T-helper 1 cell (primary cell): ENCODE measurements at places on chromosomes 6 and 20.

GRCh38 chr20:36439040-36439730 is 102.1 kb upstream of the MYL9 start:
- peak; percentile 23 for DNase-seq

- no peak for DNase-seq
These were observed 68.5 kb downstream of the ELOVL5 start for GRCh38 chr6:53280207-53280606.

DNA sequence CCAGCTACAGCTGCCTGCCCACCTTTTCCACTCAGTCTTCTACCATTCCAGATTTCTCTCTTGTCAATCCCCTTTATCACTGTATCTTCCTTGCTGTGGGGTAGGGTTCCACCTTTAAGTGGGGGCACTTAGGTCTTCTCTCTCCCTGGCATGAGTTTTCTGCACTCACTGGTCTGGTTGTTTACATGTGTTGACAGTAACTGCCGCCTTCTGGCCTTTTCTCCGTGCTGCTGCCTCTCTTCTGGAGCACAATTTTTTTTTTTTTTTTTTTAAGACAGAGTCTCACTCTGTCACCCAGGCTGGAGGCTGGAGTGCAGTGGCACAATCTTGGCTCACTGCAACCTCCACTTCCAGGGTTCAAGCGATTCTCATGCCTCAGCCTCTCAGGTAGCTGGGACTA is 12.0 kb downstream of the RNF114 start:
- DNase-seq = no peak

- DNase-seq = no peak
These were observed 658.6 kb upstream of the ADGRB3 start for GRCh38 chr6:67976486-67976885.

- DNase-seq = no peak
These were observed 147.8 kb downstream of the BACH2 start for GRCh38 chr6:90148867-90149266.

DNA sequence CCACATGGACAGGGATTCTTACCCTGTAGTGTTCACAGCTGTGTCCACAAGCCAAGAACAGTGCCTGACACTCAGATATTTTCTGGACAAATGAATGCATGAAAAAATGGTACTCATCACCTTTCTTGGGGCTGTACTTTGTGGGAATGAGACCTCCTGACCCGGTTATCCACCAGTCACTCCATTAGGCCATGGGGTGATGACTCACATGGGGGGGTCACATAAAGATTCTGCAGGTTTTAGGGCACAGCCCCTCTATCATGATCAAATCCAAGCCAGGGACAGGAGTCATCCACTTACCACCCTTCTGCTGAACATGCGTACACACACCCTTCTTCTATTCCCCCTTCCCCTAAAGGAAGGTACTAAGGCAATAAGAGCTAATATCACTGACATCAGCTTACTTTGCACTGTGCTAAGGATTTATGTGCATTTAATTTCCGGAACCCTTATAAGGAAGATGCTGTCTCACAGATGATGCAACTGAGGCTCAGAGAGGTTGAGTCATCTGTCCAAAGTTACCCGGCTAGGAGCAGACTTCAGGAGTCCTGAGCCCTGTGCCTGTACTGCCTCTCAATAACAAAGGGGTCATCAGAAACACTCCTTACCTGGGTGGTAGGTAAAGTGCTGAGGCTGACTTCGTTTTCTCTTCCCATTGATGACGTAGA is 107.8 kb downstream of the NFATC2 start:
- no peak for DNase-seq

DNA sequence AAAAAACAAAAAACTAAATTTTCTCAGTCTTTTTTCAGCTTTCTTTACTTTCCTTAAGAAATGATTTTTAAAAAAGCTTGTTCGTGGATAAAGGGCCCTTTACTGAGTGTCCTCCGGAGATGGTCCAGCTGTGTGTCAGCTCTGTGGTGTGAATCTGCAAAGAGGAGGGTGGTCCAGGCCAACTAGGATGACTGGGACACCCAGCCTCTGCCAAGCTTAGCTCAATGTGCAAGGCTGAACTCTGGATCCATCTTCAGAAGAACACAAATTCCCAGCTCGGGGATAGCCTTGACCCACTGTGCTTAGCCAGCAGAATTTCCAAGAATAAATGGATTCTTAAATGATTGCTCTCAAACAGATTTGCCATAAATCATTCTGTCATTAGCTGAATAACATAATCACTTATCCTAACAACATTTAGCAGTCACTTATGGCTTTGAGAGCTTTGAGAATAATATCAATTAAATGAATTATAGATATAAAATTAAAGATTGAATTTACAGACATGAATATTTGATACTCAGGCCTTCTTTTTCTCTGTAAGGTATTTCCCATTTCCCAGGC is 14.2 kb upstream of the CALHM5 start:
- DNase-seq = no peak

DNA sequence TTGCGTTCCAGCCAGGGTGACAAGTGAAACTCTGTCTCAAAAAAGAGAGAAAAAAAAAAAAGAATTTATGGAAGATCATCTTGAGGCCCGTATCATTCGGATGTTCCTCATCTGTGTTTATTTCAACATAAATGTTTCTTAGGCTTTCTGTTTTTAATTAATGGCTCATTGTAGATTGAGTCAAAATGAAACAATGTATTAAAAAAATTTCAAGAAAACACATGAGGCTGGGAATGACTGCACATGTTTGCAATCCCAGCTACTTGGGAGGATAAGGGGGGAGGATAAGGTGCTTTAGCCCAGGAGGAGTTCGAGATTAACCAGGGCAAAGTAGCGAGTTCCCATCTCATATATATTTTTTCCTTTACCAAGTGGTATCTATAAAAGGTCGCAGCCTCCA is 47.3 kb downstream of the ITCH start:
- no peak for DNase-seq

DNA sequence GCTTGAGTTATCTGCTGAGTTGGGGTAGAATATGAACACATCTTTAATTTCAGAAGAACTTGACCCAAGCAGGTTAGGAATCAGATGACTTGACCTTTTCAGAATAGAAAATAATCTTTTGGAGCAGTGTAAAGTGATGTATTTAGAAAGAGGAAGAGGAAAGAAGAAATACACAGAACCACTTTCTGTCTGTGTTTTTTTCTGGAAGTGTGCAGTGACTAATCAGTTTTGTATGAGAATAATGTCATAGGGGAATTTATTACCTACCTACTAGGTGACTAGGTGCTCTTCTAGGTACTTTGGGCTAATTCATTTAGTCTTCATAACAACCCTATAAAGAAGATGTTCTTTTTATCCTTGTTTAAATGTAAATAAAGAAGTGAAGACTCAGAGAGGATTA is 3.0 kb downstream of the PPP1R14C start:
- no peak for DNase-seq

- no peak for DNase-seq
These were observed 545 bp upstream of the ASCC3 start for GRCh38 chr6:100881707-100882040.

GRCh38 chr6:43703512-43704429 is 16.2 kb upstream of the MRPS18A start:
- DNase-seq = no peak

GRCh38 chr6:110067837-110068591 is 89.9 kb downstream of the GPR6 start:
- no peak for DNase-seq

DNA sequence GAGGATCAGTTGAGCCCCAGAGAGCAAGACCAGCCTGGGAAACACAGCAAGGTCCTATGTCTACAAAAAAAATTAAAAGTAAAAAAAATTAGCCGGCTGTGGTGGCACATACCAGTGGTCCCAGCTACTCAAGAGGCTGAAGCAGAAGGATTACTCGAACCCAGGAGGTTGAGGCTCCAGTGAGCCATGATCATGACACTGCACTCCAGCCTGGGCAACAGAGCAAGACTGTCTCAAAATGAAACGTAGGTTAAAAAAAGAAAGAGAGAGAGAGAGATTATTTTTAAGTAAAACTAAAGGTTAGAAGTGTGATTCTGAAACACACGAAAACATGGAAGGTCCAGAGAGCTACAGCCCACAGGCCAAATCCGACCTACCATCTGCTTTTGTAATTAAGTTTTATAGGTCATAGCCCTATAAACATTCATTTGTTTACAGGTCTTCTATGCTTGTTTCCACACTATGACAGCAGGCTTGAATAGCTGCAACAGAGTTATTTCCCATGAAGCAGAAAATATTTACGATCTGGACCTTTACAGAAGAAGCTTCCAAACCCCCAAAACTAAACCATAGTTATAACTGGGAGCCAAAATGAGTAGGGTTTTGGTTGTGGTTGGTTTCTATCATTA is 279.7 kb downstream of the GMDS start:
- DNase-seq = no peak

GRCh38 chr20:49690899-49691620 is 22.6 kb downstream of the B4GALT5 start:
- DNase-seq = no peak

DNA sequence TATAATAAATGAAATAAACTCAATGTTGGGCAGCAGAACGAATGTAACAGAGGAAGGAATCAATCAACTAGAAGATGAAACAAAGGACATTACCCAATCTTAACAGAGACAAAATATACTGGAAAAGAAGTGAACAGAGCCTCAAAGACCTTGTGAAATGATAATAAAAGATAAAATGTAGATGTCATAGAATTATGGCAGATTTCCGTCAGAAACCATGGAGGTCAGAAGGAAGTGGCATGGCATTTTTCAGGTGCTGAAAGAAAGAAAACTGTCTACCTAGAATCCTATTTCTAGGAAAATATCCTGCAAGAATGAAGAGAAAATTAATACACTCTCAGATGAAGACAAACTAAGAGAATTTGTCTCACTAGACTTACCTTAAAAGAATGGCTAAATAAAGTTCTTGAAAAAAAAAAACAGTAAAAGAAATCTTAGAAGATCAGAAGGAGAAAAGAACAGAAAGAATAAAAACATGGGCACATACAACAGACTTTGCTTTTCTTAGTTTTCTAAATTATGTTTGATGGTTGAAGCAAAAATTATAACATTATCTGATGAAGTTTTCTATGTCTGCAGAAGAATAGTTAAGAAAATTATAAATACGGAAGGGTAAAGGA is 23.4 kb upstream of the ZBTB2 start:
- no peak for DNase-seq

- no peak for DNase-seq
These were observed 400 bp upstream of the SMAP1 start for GRCh38 chr6:70667256-70667710.

GRCh38 chr6:13228264-13229204 is 99.8 kb downstream of the TBC1D7 start:
- DNase-seq = no peak

GRCh38 chr6:19911223-19911622 is 74.1 kb downstream of the ID4 start:
- no peak for DNase-seq

- no peak for DNase-seq
These were observed 27.1 kb upstream of the FAM83C start for GRCh38 chr20:35319192-35319870.

DNA sequence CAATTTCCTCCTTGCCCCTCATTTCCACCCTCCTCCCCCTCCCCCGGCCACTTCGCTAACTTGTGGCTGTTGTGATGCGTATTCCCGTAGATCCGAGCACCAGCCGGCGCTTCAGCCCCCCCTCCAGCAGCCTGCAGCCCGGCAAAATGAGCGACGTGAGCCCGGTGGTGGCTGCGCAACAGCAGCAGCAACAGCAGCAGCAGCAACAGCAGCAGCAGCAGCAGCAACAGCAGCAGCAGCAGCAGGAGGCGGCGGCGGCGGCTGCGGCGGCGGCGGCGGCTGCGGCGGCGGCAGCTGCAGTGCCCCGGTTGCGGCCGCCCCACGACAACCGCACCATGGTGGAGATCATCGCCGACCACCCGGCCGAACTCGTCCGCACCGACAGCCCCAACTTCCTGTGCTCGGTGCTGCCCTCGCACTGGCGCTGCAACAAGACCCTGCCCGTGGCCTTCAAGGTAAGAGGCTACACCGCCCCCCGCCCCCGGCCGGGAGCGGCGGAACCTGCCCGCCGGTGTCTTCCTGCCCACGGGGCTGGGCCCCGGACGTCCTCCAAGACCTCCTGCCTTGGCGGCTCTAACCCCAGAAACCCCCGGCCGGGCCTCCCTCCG is 44.9 kb upstream of the SUPT3H start:
- peak; percentile 82 for DNase-seq

- peak; percentile 73 for DNase-seq
These were observed 86.7 kb upstream of the STMND1 start for GRCh38 chr6:17015144-17015543.

- no peak for DNase-seq
These were observed 84.7 kb upstream of the SIRPA start for GRCh38 chr20:1810572-1810925.

DNA sequence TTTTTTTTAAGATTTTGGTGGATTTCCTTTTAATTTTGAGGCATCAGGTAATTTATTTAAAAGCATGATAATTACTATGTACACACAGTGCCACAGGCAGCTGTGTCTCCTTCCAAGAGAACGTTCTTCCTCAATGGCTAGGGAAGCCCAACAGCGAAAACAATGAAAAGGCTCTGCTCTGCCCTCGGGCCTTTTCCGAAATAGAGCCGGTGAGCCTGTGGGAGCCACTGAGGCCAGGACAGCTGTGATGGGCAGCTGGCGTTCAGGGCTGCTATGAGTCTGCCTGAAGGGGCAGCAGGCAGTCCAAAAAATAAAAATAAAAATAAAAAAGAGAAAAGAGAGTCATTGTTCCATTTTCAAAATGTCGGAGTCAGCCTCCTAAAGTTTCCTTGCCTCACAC is 443.8 kb downstream of the KIF16B start:
- no peak for DNase-seq

DNA sequence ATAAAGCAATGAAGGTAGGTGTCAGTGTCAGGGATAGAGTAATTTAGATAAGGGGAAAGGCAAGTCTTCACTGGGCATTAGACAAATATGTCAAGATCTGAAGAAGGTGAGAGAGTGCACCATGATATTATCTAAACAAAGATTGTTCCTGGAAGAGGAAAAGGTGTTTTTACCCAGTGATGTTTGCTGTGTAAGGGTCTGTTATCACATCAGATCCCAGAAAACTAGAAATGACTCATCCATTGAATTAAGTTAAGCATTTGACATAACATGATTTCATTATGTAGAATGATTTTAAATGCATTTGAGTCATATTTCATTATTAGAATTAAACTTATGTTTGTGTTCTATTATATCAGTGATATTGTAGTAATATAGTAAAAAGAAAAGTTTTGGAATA is 1279.5 kb upstream of the CITED2 start:
- no peak for DNase-seq

DNA sequence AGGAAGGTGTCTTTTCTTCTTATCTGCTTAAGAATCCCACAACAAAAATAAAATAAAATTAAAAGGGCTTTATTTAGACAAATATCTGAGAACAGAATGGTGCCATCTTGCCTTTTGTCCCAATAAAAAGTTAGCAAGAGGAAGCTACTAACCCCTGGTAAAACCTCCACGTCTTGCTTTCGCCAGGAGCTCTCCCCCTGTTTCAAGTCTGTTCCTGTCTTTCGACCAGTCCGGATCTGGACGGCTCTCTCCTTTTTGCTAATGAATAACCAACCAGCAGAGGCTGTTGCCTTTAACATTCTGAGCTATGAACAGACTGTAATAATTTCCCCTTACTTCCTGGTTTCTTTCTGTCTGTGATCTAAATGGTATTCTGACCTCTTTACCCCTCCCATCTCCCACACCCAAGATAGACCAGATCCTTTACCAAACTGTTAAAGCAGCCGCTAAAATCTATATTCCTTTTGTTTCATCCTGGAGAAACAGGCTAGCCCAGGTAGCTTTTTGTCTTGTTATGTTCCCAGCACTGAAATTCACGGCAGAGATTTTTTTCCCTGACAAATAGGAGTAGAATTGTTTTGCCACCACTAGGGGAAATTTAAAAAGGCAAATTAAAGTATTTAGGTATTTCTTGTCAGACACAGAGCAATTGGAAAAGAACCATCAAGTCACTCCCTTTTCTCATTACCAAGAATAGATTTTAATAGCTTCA is at the start of gene FRK:
Gene FRK (minus strand): TSS at position 320 of the 712 bp plus-strand sequence. CDS start 580 bp downstream, outside the sequence.
- no peak for DNase-seq

GRCh38 chr6:72218125-72218524 is 331.8 kb downstream of the RIMS1 start:
- no peak for DNase-seq
